ENCODE measurements at places on chromosomes 11 and 22.
A peak's percentile ranks its signal among the peaks of the same experiment; 100 is the strongest.

DNA sequence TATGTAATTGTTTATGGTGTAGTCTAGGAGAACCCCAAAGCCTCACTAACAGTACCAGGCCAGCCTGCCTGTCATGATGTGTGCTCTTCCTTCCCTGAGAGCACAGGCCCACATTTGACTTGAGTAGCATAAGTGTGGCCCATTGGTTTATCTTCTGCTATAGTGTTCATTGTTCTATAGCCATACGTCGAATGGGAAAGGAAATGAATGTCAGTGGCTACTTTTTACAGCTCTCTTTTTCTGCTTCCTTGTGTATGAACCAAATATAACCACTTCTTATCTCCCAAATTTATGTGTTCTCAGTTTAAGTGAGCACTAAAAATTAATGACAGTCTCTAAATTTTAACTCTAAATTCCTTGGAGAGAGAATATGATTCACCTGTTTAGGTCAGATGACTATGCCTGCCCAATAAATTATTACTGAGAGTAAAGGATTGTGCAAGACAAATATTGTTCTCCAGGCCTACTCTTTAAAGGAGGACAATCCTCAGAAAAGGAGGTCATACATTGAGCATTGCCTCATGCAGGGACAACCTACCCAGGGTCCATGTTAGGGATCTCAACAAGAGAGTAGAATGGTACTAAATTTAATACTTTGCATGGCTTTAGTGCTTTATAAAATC is 222.9 kb upstream of the ARHGAP20 start:
- DNase-seq, result no peak

DNA sequence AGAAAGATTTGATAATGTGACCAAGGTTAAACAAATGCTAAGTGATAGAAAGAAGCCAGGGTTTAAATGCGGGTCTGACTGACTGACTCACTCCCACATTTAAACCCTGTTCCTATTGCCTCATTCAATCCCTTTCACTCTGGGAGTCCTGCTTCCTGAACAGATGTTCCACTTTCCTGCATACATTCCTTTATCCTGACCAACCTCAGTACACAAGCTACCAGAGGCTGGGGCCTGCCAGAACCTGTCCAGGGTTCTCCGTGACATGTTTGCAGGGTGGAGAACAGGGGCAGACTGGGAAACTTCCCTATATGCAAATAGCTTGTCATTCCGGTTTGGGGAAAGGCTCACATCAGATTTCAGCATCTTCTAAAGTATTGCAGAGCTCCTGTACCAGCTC is 3.0 kb upstream of the ANKK1 start:
- no peak for DNase-seq

DNA sequence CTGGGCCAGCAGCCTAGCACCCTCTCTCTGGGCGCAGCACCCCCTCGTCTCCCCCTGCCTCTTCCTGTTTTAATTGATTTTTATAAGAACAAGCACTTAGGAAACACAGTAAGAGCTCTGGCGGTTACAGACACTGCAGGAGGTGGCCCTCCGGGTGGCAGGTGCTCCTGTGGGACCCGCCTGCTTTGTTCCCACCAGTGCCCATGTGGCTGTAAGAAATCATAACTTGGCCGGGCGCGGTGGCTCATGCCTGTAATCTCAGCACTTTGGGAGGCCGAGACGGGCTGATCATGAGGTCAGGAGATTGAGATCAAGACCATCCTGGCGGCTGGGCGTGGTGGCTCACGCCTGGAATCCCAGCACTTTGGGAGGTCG is 18.4 kb downstream of the TSPAN4 start:
- DNase-seq, result no peak

- no peak for DNase-seq
Measured at GRCh38 chr11:98110030-98110429, 910.7 kb upstream of the CNTN5 start.

GRCh38 chr22:46777609-46777970 is 15.1 kb downstream of the TBC1D22A start:
- peak; percentile 60 for DNase-seq

GRCh38 chr22:19728836-19729235 is 5.5 kb downstream of the GP1BB start:
- DNase-seq, result no peak

Measured in stimulated activated naive B cell treated with anti-CD40 and anti-IgM and Interleukin-4, amounts not matched to agents 10 μg/mL and 1 μg/mL and 100 μg/mL, for 72 hours (primary cell).